ENCODE measurements at places on chromosomes 11 and 22.

GRCh38 chr11:77173494-77173893 lies 45.4 kb downstream of the MYO7A start:
- no peak for DNase-seq

GRCh38 chr22:26825960-26826935 lies 168.9 kb downstream of the MIAT start:
- no peak for DNase-seq

DNA sequence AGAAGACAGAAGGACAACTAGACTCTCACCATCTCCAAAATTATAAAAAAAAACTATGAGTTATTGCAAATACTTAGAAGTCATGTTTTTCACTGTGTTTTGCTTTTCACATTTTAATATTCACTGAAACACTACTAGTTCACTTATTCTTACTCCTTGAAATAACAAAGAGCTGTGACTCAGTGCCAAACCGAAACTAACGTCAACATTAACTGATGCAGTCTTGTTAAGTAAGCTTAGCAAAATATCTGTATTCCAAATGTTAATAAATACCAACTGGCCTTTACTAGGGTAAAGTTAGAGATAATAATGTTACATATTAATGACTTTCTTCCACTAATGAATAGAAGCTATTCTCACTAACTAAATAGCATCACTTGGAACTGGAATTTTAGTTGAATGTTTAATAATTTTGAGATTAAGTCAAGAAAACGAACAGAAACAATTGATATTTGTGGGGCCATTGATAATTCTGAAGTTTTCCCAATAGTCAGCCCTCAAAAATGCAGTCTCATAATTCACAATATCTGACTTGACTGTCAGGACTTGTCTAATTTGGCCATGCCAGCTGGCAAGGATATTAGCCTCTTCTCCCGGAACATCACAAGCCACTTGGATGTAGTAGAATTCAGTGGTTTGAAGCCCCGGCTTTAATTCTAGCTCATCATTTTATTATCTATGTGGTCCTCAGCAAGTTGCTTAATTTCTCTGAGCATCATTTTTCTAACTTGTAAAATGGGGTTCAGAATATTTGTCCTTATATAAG lies 230.1 kb upstream of the DDI1 start:
- DNase-seq, result no peak

DNA sequence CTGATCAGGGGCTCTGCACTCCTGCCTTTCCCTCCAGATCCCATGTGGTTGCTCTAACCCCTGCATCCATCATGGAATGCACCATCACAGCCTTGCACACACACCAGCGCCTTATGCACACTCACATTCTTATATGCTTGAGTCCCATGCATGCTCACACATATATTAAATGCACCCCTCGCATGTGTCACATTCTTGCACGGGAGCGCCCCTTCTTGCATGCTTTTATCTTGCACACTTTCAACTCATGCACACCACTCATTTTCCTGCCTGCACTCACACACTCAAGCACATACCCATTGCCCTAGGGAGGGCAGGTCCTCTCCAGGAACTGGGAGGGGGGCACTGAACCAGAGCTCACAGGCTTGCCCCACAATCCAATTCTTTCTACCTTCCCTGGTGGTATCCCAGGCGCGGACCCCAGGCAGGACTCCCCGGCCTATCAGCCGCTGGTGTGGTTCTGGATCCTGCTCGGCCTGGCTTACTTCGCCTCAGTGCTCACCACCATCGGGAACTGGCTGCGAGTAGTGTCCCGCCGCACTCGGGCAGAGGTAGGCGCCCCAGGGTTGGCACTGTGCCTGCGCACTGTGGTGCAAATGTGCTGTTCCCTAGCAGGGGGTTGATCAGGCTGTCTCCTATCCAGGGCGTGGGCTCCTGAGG lies 2.3 kb upstream of the CATSPERZ start:
- no peak for DNase-seq

- no peak for DNase-seq
These were observed 52.2 kb downstream of the NUP98 start for GRCh38 chr11:3745161-3745560.

All from HS-5 (cell line).